ENCODE measurements at places on chromosomes 1 and 21. TPM values are rescaled to one million over a fixed set of nuclear protein-coding genes. Genes with fewer than 3 reads are reported as not detected.

The MAP3K7CL gene
- 1.8 TPM for total RNA-seq

The SPSB1 gene
- 34.1 TPM for total RNA-seq

The LMO4 gene
- total RNA-seq: 25.4 TPM

The KRTAP10-12 gene
- total RNA-seq: not detected

The AMY1B gene
- not detected for total RNA-seq
